Type B pancreatic cell (in vitro differentiated cells): ENCODE measurements at places on chromosomes 11 and 22.

DNA sequence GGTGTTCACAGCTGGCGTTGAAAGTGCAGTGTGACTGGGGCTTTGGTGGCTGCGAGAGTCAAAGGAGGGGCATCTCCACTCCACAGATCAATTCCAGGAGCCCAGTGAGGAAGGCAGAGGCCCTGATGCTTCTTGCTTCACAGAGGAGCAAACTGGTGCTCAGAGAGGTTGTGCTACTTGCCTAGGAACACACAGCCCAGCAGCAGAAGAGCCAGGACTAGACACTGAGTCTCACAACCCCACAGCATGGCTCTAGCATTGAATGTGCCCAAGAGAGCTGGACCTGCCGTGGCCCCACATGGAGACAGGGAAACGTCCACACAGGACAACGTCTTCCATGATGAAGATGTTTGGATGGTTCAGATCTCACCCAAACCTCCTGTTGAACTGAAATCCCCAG lies 33.3 kb downstream of the LINC01488 start:
- DNase-seq = no peak

DNA sequence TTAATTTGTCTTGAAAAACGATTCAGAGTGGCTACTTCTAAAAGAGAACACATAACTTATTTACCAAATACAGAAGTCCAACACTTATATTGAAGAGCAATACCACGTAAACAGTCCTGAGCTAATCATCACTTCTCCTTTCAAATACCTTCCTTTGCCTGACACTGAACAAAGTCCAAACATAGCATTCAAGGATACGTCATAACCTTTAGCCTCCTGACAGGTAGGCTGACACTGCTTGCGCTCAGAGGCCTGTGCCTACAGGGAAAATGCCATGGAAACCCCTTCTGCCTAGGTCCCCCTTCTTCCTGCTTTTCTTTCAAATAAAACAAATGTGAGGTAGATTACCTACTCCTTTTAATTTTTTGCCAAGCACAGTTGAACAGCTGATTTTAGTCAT lies 510.0 kb downstream of the INSC start:
- no peak for DNase-seq

GRCh38 chr11:9351321-9351881 lies 33.1 kb upstream of the IPO7 start:
- no peak for DNase-seq

GRCh38 chr11:43119275-43119970 lies 192.4 kb upstream of the API5 start:
- DNase-seq = no peak

DNA sequence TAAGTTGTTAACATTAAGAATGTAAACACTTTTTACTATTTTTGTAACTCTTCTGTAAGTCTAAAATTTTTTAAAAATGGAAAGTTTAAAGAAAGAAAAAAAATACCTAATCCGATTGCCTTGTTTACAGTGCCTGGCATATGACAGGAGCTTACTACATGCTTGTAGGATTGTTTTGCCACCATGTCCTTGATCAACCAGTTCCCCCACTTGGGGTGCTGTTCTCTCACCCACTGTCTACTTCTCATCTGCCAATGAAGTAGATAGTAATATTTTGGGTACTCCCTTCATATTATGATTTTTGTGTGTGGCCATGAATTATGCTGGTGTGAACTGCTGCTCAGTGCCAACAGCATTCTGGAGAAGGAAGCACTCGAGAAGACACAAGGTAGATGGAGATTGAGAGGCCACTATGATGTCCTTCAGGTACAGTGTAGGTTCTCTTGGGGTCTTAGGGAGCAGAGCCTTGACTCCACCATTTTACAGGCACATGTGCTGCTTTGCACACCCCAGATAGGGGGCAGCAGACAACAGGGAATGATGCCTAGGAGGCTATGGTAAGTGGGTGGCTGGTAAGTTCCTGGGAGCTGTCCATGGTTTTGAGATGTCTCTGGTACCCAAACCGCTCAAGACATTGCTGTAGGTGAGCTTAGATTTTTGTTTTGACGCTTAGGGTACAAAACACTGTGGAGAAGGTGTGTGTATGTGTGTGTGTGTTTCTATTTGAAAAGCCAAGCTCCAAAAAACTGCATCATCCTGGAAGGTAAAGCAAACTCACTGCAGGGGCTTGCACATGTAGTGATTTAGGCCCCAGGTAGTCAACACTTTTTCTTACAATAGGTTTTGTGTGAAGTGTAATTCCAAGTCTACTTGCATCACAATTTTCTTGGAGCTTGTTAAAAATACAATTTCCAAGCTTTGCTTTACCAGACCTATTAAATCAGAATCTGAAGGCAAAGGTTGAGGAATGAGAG lies 494.5 kb upstream of the LARGE1 start:
- peak; percentile 74 for DNase-seq

DNA sequence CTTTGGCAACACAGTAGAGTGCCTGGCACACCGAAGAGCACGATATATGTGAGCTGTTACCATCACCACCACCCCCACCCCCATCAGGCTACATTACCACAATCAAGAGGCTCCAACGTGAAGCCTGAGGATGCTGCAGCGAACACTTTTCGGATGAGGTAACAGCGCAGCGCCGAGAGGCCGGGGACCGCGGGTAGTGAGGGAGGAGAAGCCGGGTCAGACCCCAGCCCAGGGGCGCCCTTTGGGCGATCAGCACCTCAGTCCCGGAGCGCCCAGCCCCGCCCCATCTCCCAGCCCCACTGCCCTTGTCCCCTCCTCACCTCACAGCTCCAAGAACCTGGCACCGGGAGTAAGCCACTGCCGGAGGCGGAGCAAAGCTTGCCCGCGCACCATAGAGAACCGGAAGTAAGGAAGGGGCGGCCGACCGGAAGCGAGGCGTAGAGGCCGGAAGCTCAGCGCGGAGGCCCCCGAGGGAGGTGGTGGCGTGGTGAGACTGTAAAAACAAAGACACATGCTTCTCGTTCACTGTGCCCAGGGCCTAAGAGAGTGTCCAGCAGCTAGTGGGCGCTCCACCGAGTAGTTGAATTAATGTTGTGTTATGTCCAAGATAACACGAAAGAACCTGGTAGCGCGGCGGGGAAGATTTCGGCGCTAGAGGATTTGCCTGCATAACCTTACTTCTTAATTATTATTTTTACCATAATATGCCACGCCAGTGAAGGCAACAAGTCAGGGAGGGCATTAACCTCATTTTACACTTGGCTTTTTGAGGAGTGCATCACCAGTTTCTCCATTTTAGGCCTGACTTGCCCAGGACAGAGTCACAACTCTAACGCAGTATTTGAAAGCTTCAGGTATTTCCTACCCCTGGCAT lies at the start of gene THOC5:
THOC5 (minus strand) TSS at position 407 of the 874 bp plus-strand sequence. CDS start 4,610 bp downstream, outside the sequence.
- DNase-seq = peak; percentile 93

DNA sequence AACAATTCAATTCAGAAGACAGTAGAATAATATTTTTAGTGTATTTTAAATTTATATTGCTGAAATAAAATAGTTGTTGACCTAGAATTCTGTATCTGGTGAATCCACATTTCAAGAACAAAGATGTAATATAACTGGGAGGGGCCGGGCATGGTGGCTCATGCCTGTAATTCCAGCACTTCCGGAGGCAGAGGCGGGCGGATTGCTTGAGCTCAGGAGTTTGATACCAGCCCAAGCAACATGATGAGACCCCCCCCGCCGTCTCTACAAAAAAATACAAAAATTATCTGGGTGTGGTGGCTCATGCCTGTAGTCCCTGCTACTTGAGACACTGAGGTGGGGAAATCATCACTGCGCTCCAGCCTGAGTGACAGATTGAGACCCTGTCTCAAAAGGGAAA lies 72.6 kb downstream of the CD82 start:
- no peak for DNase-seq

DNA sequence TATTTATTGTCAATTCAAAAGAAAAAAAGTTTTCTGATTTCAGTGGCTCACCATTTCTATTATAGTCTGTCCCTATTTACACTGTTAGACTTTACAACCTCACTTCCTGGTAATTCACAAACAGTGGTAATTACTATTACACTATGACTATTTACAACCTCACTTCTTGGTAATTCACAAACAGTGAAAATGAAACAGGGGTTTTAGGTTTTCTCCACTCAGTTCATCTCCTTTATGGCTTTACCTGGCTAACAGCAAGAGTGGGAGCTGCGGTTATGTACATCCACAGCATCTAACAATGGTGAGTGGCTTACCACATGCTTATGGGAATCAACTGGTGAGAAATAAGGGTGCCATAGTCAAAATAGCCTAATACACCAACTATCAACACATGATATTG lies 166.4 kb downstream of the CASP12 start:
- DNase-seq = no peak
